Thoracic aorta (tissue), 2 donors: ENCODE measurements at places on chromosomes 13 and 19. TPM values are rescaled to one million over a fixed set of nuclear protein-coding genes. Genes with fewer than 3 reads are reported as not detected.

Gene PALM3
- total RNA-seq: not detected

GRCh38 chr13:34114581-34114980 lies 296.6 kb downstream of the RFC3 start:
- no peak for DNase-seq

DNA sequence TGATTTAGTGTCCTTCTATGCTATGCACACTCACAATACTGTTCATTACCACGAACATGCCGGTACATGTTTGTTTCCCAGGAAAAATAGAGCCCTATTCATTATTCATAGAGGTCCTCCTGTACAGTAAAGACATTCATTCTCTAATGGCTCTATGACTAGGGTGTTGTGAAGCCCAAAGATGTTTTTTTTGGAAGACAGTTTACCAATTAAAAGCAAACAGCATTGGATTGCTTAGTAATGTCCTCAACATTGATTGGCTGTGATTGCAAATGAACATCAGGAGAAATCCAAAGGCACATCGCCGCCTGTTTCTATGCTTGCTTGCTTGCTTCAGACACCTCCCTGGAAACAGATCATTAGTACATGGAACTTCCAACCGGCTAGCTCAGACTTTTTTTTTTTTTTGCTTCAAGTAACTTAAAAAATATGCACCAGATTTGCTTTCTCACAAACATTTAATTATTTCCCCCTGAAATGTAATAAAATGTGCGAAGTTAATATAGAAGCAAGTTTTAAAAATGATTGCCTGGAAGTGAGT lies 8.8 kb upstream of the GPC6 start:
- no peak for DNase-seq

DNA sequence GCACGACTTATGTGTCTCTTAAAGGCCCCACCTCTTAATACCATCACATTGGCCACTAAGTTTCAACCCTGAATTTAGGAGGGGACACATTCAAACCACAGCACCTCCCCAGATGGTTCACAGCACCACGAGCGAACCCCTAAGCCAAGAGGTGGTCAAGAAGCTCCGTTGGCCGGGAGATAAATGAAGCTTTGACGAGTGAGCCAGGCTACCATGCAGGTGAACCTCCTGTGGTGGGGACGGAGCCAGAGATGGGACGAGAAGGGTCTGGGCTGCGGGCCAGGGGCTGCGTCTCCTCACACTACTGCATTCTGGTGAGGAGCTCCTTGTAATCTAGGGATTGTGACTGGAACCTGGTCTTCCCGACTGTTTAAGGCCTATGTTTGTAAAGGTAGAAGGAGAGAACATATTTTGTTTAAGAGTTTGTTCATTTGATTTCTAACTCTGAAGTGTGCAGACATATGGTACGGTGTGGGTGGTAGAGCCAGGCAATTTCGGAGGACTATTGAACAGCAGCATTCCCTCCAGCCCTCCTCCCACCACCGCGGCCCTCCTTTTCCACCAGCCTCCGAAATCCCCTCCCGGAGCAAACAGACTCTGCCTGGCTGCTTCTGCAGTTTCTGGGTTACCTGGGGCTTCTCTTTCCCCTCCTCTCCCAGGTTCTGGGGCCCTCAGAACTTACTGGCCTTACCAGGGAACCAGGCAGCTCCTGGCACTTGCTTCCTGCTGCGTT lies 31.3 kb downstream of the SIAH3 start:
- no peak for DNase-seq

- DNase-seq: no peak
These were observed 16.0 kb downstream of the SPATA13 start for GRCh38 chr13:24176351-24177101.

DNA sequence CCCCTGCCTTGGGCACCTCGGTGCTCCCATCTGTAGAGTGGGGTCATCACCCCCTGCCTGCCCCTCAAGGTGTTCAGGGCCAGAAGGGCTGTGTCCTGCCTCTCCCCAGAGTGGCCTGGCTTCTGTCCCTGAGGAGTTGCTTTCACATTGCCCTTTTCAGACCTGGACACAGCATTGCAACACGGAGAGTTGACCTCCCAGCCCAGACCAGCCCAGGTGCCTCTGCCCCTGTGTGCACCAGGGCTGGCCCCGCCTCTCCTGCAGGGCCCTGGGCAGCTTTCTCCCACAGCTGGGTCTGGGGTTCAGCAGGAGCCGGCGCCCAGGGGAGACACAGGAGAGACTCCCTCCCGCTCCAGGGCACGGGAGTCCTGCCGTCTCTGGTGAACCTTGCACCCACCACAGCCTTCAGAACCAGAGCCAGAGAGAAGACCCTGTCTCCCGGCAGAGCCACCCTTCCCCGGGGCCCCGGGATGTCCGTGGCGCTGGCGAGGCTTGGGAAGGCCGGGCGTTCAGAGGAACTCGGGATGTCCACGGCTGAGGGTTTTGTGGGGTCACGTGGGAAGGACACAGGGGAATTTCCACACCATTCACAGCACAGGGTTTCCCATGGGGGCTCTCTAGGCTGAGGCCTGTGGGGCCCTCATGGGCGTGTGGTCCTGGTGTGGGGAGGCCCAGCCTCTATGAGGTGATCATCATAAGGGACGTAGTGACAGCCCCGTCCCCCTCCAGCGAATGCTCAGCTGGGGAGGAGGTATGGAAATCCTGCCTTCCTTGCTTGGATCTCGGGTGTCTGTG lies 23.2 kb downstream of the C13orf46 start:
- no peak for DNase-seq

DNA sequence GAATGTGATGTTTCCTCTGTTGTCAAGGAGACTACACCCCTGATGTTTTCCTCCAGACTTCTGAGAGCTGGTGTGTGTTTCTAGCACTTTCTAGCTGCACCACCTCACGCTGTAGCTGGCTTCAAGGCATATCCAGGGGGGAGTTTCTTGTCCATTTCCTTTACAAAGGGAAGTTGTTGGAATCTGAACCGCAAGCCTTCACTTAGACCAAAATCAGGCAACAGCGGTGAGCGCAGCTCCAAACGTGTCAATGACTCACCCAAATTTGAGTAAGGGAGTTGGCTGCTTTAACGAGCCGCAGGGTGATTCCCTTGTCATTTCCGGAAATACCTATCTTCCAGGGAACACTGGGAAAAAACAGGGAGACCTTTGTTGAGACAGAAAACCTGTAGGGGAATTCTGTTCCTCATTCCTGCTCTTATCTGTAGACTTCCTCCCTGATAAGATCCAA lies 2.5 kb downstream of the LDLR start:
- peak; percentile 57 for DNase-seq
